ENCODE measurements at places on chromosomes 5 and 9.
A peak's percentile ranks its signal among the peaks of the same experiment; 100 is the strongest.

DNA sequence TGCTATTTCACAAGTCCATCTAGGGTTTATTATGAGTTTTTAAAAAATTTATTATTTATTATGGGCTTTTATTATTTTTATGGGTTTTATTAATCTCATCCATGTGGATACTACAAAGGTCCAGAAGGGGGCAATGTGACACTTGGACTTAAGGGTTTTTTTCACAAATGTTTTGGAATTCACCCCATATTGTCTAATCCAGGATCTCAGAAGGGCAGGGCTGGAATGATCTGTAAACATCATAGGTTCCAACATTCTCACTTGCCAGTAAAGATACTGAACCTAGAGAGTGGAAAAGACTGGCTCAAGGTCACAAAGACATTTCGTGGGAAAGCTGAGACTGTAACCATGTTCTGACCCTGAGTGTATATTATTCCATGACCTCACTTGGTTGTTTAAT is 35.6 kb downstream of the NIM1K start:
- no peak for DNase-seq

DNA sequence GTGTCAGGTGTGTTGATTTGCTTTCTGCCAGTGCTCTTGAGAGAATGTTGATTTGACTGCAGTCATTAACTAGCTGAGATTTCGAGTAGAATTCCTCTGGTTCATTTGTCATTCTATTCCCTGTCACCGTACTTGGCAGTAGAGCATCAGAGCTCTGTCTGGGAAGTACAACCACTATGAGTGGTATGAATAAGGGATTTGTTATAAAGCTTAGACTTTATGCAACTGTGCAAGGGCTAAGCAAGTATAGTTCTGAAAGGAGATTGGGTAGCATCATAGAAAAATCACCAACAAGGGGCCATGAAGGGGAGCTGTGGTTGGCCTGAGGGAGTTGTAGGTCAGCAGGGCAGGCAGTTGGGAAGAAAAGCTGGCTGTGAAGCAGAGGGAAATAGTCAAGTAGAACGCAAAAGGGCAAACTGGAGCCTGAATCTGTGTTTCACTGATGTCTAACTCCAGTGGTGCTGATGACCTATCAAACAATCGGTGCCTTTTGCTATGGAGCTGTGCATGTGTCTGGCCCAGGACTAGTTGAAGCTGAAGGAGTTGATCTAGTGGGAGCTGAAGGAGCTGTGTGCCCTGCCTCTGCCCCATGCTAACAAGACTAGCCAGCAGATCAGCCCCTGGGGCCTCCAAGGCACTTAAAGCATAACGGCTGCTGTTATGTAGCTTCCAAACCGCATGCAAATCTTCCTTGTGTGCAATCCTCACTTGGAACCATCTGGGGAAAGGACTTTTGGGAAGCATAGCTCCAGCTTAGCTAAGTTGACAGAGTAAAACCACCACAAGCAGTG is 110.0 kb downstream of the SLC28A3 start:
- peak; percentile 31 for DNase-seq

GRCh38 chr9:136711751-136712689 is at the start of gene DIPK1B:
Gene DIPK1B, plus strand, starts transcription at chr9:136712572. Its CDS starts 94 bp downstream, at chr9:136712666.
- DNase-seq = peak; percentile 65

DNA sequence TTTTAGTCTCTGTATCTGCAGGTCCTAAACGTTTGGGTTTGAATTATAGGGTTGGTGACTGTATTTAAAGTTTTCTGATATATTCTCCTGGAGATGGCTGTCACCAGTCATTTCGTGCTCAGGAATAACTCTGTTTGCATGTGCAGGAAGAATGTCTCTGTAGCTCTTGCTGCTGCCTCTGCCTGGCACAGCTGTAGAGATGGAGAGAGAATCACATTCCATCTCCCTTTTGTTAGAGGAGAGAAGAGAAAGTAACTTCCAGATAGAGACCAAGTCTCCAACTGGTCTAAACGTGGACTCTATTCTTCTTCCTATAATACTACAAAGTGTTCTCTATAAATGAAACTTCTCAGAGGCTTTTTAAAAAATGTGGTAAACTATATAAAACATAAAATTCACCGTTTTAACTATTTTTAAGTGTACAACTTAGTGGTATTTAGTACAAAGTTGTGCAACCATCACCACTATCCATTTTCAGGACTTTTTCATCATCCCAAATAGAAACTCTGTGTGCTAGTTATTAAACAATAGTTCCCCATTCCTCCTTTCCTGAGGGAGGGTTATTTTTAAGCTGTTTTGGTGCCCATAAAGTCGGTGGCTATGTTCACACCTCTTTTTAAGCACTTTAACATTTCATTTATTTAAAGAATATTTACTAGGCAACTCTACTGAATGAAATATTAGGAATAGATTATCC is 20.7 kb upstream of the STARD4 start:
- no peak for DNase-seq

DNA sequence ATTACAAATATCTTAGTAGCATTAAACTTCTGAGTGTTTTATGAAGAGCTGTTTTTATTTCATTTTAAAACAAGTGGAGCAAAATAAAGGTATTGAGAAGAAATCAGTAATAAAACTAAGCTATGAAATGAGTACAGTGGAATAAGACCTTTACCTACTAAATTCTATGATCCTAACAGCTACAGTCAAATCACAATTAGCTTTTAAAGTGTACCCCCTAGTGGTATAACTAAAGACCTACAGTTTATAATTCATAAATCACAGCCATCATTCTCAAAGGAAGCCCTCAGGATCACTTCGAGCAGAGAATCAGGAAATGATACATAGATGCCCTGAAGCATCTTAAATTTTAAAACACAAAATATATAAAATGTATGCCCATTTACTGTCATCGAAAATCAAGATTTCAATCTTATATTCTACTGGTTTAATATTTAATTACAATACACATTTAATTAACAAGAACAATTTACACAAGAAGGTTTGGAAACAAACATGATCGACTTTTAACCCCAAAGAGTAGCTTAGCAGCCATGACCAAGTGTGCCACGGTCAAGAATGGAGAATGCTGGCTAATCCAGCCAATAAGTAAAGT is 12.3 kb downstream of the CCNH start:
- DNase-seq = no peak

DNA sequence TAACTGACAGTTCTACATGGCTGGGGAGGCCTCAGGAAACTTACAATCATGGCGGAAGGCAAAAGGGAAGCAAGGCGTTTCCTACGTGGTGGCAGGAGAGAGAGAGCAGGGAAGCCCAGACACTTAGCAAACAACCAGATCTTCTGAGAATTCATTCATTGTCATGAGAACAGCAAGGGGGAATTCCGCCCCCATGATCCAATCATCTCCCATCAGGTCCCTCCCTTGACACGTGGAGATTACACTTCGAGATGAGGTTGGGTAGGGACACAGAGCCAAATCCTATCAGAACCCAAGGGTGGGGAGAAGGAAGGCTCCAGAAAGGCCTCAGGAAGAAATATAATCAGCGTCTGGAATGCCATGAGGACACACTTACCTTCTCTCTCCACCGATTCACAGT is 34.3 kb downstream of the KIF4B start:
- DNase-seq = peak; percentile 39

- no peak for DNase-seq
These were observed 15.6 kb downstream of the TICAM2 start for GRCh38 chr5:115586525-115587146.

GRCh38 chr5:2833556-2833955 is 82.1 kb upstream of the IRX2 start:
- DNase-seq = peak; percentile 25

DNA sequence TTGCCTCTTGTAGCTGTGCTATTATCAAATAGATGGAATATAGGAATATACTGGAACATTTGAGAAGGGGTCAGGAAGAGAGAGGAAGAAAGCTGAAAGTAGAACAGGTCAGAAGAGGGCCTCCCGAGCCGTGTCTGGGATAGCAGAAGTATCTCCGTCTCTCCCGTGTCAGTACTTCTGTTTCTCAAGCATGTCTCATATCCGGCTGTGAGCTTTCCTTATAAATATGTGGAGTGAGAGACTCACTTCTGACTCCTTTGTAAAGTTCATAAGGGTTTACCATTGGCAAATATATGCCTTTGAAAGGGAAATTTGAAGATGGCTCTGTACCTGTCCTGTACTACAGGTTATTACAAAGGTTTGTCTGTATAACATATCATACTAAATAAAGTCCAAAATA is 50.3 kb downstream of the MOCS2 start:
- DNase-seq = no peak

- no peak for DNase-seq
These were observed 79.2 kb downstream of the DPYSL3 start for GRCh38 chr5:147430628-147431027.
